SK-N-SH (cell line): ENCODE measurements at places on chromosomes 3 and 15.

DNA sequence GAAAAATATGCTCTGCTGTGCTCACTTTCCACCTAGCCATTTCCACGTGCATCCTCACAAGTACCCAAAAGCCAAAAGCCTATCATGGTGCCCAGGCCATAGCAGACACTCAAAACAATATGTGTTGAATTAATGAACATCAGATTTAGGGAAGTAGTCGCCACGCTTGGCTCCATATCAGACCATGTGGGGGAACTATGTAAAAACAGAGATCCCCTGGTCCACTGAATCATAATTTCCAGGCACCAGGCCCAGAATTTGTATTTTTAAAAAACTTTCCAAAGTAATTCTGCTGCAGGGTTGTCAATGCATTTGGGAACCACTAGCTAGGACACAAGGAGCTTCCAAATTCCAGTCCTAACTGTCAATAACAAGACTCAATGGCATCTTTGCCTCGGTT lies 77.3 kb downstream of the CNTN3 start:
- no peak for DNase-seq

DNA sequence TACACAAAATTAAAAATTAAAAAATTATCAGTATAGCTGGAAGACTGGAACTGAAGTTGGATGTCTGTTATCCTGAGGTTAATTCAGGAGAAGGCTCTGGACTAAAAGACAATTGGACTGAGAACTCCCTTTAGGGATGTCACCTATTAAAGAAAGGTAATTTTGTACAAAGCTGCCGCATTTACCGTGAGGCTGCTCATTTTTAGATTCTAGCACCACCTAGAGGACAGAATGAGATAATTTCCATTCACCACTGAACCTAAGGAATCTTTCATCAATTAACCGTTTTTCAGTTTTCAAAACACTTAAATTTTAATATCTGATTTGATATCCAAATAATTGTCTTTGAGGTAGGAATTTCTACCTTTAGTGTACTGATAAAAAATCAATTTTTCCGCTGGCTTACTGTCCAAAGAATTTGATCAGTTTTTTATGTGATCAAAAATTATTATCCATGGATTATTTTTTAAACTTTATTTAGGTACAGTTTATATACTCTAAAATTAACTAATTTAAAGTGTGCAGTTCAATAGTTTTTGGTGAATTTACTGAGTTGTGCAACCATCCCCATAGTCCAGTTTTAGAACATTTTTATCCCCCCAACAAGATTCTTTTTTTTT lies 106.7 kb upstream of the TNIK start:
- peak; percentile 50 for DNase-seq

GRCh38 chr15:63509955-63510940 lies 5.9 kb downstream of the USP3 start:
- no peak for DNase-seq

DNA sequence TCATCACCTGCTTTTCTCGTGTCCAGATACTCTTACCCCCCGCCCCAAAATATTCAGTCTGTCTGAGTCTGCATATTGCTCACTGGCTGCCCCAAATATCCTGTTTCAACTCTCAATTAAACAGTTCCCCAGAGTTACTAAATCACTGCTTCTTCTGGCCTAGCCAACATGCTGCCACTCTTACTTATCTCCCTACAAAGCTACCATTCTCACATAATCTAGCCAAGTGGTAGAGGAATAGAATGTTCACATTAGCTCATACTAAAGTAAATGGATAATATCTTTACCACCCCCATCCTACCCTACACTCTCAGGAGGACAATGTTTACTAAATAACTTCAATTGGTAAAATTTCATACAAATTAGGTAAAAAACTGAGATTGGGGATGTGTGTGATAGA lies 77.8 kb downstream of the NR1I2 start:
- DNase-seq: no peak

- no peak for DNase-seq
Observed at GRCh38 chr3:139928708-139929505, 6.1 kb upstream of the CLSTN2 start.

DNA sequence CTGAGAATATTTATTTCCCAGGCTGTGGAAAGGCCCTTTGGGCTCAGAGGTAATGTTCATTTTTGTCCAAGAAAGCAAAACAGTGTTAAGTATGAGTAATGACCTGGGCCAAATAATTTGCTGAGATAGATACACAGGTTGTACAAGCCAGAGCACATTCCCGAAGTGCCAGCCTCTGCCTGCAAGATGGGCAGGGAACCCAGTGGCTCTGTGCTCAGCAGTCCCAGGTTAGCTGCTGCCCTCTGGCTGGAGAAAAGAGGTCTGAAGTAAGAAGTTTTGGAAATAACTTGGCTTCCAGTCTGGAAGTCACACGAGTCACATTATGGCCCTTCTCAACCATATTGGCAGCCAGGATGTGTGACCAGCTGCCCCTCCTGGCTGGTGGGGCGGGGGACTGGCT lies 20.2 kb downstream of the MYZAP start:
- DNase-seq: peak; percentile 19

GRCh38 chr3:165403666-165404065 lies 207.5 kb upstream of the SLITRK3 start:
- no peak for DNase-seq

DNA sequence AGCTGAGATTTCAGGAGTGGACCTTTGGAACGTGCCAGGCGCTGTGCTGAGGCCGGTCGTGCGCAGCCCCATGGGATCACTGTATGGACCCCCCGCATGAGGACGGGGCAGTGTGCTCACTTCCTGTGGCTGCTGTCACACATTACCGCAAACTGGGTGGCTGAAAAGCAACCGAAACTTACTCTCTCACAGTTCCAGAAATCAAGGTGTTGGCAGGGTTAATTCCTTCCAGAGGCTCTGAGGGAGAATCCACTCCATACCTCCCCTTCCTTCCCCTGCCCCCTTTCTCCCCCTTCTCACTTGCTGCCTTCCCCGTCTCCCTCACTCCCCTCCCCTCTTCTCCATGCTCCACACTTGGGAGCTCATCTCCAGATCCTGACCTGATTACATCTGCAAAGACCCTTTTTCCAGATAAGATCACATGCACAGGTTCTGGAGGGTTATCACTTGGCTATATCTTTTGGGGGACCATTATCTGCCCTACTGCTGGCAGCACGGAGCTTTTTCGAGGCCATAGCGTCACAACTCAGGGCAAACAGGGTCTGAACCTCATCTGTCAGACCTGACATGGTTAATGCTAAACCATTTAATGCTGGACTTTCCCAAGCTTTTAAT lies 41.2 kb downstream of the KLF13 start:
- no peak for DNase-seq

- no peak for DNase-seq
Observed at GRCh38 chr3:113441051-113441770, at the start of gene CFAP44. Gene CFAP44, minus strand, starts transcription at chr3:113441493. Its CDS starts 7,829 bp downstream, at chr3:113433664.

DNA sequence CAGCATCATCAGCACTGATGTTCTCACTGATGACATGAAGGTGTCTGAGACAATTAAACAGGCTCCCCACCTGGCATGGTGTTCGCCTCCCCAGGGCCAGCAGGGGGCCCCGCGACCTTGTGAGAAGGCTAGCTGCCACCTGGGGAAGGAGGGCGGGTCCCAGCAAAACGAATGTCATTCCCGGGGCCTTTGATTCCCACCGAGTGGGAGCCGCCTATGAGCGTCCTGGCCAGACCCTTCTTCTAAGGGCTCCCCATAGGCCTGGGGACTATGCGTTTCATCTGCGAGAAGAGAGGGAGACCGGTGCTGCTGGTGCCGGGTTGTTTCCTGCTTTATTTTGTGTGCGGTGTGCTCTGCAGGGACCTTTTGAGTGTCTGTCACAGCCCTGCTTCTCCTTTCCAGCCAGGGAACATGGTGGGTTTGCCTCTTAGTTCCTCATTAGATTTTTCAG lies 20.5 kb upstream of the MINDY4B start:
- peak; percentile 59 for DNase-seq

GRCh38 chr3:145197051-145197820 lies 963.7 kb downstream of the PLOD2 start:
- no peak for DNase-seq

DNA sequence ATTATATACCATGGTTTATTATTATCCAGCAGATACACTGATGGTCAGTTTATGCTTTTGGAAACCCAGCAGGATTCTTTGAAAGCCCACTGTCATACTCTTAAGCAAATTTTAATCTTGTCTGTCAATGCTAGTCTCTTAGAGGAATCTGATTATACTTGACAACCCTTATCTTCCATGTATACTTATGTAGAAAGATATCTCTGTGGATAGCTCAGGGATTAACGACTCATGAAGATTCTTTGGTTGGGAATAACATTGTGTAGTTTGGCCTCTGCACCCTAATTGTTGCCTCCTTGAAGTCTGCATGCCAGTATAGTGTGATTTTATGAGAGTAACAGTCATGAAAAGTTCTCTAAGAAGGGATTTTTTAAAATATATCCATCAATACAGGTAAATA lies 33.0 kb downstream of the FILIP1L start:
- DNase-seq: no peak

GRCh38 chr15:90789462-90789861 lies 72.3 kb downstream of the BLM start:
- DNase-seq: no peak

DNA sequence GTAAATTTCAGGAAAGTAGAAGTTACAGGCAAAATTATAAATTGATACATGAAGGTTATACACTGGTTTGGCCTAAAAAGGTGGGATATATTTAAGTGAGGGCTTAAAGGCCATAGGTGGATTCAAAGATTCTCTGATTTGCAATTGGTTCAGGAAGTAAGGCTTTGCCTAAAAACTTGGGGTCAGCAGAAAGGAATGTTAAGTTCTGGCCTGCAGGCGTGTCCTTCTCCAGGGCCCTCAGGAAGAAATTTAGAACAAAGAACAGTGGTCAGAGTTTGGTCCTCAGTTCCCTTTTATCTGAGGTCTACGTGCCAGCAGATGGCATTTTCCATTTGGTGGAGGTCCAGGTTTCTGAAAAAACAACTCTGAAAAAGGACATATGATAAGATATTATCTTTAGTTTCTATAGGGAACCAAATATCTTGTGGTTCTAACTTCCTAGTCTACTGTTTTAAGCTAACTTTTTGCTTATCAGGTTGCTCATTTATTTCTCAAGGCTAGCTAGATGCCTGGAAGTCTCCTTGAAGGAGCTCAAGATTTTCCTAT lies 40.5 kb downstream of the SCN11A start:
- no peak for DNase-seq

- no peak for DNase-seq
Observed at GRCh38 chr3:13274551-13275332, 145.4 kb downstream of the NUP210 start.

DNA sequence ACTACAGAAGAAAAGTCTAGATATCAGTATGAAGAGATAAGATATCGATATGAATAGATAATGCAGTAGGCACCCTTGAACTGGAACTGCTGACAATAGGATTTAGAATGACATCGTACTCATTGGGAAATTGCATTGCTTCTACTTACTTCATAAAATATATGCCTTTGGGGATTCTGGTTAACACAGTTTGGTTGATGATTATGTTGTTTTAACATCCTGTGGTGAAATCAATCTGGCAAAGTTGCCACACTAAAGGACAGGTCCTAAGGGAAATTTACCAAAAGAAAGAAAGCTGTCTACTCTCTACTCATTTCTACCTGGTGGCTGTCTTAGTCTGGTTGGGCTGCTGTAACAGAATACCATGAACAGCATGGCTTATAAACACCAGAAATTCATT lies 417.4 kb upstream of the DPH6 start:
- no peak for DNase-seq

DNA sequence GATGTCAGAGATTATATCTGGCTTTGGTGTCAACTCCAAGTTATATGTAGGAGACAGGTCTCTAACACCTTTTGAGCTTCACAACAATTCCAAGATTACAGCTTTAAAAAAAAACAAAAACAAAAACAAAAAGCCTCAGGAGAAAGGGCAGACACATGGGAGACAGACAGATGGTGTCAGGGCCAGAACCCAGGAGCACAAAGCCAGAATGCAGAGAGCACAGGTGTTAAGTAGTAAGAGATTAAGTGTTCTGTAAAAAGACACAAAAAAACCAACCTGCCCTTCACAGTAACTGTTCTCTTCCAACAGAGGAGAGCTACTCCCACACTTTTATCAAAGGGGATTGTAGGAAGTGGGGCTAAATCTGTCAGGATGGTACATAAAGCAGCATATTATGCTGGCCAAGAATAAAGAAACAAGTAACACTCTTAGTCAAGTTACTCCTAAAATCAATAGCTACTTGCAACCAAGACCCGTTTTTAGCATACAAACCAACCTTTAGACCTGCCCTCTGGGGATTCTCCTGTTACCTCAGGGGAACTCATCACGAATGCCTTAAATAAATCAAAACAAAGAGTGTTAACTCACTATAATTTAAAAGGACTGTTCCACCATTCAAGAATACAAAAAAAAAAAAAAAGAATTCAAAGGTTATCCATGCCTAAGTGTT lies 5.9 kb downstream of the CPEB1 start:
- DNase-seq: no peak

GRCh38 chr3:152466784-152467183 lies 198.1 kb downstream of the MBNL1 start:
- DNase-seq: peak; percentile 32

- DNase-seq: no peak
Observed at GRCh38 chr3:106840319-106840718, 536.9 kb upstream of the CCDC54 start.

GRCh38 chr3:33313331-33313730 lies 36.1 kb downstream of the FBXL2 start:
- no peak for DNase-seq

DNA sequence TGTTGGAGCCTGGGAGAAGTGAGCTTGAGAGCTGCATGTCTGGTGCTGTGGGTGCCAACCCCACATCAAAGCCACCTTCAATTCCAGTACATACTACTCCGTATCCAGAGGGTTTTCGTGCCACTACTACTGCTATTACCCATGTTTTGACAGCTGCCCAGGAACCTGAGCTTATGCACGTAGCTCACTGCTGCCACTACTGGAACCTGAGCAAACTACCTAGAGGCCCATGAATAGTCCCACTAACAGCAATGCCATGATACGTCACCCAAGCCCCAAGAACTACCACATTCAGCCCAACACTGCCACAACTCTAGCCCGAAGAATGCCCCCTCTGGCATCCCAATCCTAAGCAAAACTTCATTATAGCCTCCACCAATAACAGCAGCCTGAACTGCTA lies 215.2 kb upstream of the BCHE start:
- DNase-seq: peak; percentile 1

GRCh38 chr15:68524753-68525584 lies 53.8 kb upstream of the CORO2B start:
- DNase-seq: no peak

- no peak for DNase-seq
Observed at GRCh38 chr3:156161172-156161571, 40.8 kb downstream of the KCNAB1 start.

DNA sequence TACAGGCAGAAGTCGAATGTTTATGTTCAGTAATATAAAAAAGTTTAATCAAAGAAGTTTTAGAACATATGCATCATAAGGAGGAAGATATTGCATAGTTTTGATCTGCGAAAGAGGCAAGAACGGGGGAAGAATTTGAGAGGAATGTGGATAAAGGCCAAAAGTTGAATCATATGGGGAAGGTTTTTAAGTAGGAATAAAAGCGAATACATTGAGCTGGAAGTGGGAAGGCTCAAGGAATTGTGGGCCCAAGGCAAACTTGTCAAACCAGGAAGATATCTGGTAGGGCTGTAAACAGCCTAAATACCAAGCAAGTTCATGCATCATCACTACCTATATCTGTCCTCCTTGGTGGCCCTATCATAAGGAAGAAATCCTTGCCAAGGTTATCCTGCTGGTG lies 186.9 kb downstream of the MAGI1 start:
- no peak for DNase-seq
